Effector CD8-positive, alpha-beta T cell (primary cell): ENCODE measurements at places on chromosomes 11 and 22.

DNA sequence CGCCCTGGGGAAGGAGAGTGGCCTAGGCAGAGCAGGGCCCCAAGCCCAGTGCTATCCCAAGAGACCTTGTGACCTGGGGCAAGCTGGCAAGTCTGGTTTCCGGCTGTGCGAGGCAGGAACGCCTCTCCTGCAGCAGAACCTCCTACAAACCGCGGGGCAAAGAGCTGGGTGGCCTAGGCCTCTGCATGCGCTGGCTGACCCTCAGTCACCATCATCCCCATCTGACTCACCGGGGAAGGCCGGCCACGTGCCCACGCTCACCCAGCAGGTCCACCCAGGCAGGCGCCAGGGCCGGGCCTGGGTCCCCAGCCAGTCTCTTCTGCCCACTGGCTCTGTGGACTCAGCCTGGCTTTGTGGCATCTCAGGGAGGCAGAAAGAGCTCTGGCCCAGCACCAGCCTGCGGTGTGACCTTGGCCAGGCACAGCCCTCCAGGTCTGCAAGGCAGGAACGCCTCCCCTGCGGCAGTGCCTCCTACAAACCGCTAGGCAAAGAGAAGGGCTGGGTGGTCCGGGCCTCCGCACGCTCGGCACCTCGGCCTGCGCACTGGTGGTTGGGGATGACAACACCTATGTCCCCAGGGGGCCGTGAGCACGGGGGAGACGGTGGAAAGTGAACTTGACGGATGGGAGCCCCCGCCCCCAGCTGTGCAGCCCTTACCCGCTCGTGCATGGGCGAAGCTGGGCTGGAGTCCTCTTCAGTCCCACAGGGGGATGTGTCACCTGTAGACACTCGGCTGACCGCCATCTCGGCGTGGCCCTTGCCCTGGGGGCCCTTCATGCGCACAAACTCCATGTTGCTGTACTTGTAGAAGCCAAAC lies 38.2 kb downstream of the KIAA0930 start:
- DNase-seq: no peak

GRCh38 chr11:129733384-129733783 lies 82.3 kb upstream of the TMEM45B start:
- no peak for DNase-seq

GRCh38 chr11:56911312-56911711 lies 77.4 kb upstream of the OR5AK2 start:
- no peak for DNase-seq

DNA sequence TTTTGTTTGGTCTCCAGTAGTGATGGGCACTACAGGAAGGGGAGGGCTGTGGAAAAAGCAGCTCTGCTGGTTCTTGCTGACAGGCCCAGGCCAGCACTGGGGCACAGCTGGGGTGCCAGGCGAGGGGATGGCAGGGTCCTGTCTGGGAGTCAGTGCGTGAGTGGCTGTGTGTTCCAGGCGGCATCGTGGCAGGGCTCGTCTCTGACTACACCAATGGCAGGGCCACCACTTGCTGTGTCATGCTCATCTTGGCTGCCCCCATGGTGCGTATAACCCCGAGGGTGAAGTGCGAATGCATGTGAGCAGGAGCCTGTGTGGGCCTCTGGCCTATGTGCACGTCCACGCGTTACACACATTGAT lies 20.9 kb downstream of the SLC37A2 start:
- no peak for DNase-seq

DNA sequence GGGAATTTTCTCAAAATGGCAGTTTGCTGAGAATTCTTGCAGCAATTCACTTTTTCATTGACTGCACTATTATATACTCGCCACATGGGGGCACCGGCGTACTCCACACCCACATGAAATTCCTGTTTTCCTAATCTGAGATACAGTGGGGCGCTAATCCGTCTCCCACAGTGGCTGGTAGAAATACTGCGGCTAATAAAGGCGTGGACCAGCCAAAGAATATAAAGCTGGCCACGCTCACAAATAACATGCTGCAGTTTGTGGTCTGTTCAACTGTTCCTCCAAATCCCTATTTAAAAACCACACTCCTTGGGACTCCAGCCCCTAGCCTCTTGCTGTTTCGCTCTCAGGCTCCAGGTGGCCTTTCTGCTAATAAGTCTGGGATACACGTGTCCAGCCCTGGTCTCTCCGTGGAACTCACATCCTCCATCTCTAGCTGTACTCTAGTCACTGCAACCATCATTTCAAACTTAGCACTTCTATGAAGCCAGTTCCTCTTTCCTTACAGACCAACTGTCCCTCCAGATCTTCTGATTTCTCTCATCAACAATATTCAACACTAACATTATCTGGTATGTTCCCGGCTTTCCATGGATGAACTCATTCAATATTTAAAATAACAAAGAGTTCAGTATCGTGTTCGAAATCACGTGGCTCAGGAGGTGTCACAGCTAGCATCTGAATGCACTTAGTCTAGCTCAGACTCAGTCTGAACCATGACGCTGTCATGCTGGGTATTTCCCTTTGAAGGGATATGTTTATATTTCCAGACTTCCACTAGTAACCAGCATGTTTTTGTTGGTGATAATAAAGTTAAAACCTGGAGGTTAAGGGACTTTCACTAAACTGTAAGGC lies 22.0 kb downstream of the TBRG1 start:
- DNase-seq: no peak

- no peak for DNase-seq
Observed at GRCh38 chr22:17113600-17113999, 7.6 kb downstream of the TMEM121B start.

DNA sequence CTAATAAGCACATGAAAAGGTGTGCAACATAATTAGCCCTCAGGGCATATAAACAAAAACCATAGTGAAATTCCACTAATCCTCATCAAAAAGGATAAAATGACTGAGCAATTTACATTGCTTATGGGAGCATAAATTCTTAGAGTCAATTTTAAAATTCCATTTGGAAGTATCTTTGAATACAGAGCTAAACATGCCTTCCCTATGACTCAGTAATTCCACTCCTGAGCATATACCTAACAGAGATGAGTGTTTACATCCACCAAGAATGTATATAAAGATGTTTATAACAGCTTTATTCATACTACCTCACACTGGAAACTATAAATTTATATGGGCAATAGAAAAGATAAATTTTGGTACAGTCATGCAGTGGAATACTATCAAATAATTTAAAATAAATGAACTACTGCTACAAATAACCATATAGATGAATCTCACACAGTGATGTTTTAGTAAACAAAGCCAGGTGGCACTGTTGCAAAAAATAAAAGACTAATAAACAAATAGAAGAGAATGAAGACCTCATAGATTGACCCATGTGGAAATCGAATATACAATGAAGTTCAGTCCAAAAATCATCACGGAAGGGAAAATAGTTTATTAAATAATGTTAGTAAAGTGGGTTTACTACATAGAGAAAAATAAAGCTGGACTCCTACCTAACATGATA lies 8.2 kb upstream of the OR2D2 start:
- DNase-seq: no peak

- DNase-seq: no peak
Observed at GRCh38 chr11:2825889-2826678, 59.5 kb downstream of the CDKN1C start.

DNA sequence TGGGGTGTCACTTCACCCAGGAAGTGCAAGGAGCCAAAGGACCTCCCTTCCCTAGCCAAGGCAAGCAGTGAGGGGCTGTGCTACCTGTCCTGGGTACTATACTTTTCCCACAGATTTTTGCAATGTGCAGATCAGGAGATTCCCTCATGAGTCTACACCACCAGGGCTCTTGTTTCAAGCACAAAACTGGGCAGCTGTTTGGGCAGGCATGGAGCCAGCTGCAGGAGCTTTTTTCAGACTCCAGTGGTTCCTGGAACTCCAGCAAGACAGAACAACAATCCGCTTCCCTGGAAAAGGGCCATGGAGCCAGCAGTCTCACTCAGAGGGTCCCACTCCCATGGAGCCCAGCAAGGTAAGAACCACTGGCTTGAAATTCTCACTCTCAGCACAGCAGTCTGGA lies 1649.6 kb downstream of the LRRC4C start:
- DNase-seq: no peak

- DNase-seq: no peak
Observed at GRCh38 chr11:114314096-114314495, 17.9 kb downstream of the NNMT start.

- no peak for DNase-seq
Observed at GRCh38 chr11:15747671-15748070, 608.7 kb downstream of the SOX6 start.

- no peak for DNase-seq
Observed at GRCh38 chr11:75315439-75315805, 36.0 kb downstream of the ARRB1 start.

DNA sequence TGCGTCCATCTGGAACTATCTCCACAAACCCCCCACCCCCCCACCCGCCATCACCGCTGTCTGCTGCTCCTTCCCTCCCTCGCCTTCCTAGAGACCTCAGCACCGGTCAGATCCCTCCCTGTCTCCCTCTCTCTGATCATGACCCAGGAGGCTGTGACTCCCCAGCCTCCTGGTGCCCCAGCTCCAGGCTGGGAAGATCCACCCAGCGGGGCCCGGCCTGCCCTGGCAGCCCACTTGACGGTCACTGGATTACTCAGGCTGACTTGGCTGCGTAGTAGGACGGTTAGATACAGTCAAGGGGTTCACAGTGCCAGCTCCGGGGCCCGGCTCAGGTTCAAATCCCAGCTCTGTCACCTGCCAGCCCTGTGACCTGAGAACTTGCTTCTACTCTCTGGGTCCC lies 59.3 kb downstream of the ANO1 start:
- DNase-seq: no peak

DNA sequence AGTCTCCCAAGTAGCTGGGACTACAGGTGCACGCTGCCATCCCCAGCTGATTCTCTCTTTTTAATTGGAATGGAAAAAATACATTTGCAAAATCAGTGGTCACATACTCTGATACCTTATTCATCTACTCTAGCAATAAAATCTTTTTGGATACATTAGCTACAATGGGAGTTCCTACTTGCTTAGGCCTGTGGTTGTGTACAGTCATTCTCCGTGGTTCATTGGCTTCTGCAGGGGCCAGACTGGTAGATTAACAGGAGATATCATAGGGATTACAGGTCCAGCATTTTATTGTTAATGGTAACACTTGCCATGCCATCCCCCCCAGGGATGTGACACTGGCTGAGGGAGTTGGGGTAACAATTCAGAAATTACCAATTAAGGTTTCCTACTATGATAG lies 140.0 kb downstream of the ADAMTS15 start:
- DNase-seq: no peak

GRCh38 chr11:16804104-16804947 lies 65.9 kb downstream of the C11orf58 start:
- no peak for DNase-seq

- DNase-seq: no peak
Observed at GRCh38 chr22:46830841-46831240, 68.4 kb downstream of the TBC1D22A start.

GRCh38 chr11:85787809-85788760 lies 22.9 kb downstream of the SYTL2 start:
- no peak for DNase-seq

DNA sequence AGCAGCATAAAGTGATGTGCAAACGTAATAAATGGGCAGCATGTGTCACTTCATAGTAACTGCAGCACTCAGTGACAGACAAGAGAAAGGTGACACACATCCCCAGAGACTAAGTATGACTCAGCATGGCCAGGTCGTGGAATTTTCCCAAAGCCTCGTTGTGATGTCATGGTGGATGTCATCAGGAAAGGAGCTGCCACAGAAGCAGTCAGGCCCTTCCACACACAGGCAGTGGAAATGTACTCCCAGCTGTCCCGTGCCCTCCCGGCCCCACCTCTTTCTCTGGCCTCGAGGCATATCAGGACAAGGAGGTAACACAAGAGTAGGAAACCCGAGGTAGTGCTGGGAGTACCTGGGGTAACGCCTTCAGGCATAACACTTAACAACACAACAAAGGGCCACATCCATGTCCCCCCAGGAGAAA lies 8.1 kb downstream of the PC start:
- no peak for DNase-seq

- DNase-seq: no peak
Observed at GRCh38 chr11:22780952-22781593, 48.5 kb downstream of the SVIP start.

DNA sequence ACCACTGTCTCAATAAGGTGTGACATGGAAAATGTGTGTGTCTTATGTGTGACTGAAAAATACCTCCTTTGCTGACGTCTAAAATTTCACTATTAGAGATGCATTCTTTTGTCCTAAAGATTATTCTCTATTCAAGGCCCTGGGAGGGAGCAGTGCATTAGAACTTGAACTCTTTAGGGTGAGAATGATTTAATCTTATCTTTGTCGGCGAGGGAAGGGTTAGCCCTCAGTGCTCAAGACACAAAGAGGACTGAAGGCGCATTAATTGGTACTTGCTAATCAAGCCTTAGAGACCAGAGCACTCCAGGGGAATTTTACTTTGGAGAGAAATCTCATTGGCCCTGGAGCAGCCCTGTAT lies 29.8 kb upstream of the PLET1 start:
- DNase-seq: no peak

DNA sequence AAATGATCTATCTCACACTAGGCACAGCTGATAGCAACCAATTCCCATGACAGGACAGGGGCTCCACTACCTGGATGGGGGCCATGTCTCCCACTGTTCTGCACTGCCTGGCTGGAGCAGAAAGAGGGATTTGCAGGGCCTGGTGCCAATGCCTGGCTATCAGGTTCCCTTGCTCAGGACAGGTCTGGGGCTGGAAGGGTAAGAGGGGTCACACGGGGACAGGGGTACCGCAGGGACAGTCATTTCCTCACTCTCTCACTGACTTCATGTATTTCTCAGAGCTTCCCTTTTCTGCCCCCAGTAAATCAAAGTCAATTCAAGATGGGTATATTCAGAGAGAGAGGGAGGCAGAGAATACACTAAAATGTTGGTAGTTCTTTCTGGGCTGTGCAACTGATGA lies 119.1 kb upstream of the CSNK2A3 start:
- no peak for DNase-seq

- no peak for DNase-seq
Observed at GRCh38 chr11:83863272-83863671, 577.1 kb upstream of the CCDC90B start.

DNA sequence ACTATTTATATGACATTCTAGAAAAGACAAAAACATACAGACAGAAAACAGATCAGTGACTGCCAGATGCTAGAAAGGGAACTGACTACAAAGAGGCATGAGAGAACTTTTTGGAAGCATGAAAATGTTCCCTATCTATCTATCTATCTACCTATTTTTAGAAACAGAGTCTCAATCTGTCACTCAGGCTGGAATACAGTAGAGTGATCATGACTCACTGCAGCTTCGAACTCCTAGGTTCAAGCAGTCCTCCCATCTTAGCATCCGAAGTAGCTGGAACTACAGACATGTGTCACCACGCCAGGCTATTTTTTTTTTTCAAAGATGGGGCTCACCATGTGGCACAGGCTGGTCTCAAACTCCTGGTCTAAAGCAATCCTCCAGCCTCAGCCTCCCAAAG lies 6.9 kb downstream of the SBF2 start:
- no peak for DNase-seq

DNA sequence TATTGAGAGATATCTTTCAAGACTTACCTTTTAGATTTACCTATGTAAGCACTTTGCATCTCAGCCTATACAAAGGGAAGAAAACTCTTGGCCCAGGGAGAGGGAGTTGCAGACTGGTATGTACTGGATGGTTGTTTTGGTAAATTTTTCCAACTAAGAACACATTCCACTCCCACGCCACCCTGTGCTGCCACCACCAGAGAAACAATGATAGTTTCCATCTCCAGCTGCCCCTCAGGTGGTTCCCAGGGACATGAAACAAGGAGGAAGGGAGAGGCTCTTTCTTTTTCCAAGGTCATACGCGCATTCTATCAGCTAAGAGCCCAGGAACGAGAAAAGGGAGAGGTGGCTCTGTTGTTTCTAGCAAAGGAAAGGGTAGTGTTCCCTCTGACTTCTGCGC lies 34.4 kb downstream of the CCDC34 start:
- DNase-seq: no peak

- no peak for DNase-seq
Observed at GRCh38 chr11:69385832-69386427, 92.0 kb downstream of the MYEOV start.
